Glomerular endothelial cell (primary cell): ENCODE measurements at places on chromosomes 13 and 19.

- no peak for DNase-seq
These were observed 522.1 kb downstream of the DCT start for GRCh38 chr13:93957371-93957770.

GRCh38 chr13:72788831-72789230, 6.9 kb downstream of the PIBF1 start:
- DNase-seq = no peak

DNA sequence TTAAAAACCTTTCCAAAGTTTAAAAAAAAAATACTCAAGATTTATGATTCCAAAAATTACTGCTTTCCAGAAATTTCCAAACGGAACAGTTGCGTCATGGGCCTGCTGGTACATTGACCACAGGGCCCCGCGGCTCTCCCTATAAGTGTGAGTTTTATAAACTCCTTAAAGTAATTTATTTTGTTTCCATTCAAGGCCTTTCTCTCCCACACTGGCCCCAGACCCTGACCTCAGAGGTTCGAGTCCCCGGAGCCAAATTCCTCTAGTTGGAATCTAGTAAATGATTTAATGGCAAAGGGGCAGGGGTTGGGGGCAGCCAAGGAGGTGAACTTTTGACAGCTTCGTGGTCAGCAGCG, 97.5 kb downstream of the INSR start:
- DNase-seq = no peak

DNA sequence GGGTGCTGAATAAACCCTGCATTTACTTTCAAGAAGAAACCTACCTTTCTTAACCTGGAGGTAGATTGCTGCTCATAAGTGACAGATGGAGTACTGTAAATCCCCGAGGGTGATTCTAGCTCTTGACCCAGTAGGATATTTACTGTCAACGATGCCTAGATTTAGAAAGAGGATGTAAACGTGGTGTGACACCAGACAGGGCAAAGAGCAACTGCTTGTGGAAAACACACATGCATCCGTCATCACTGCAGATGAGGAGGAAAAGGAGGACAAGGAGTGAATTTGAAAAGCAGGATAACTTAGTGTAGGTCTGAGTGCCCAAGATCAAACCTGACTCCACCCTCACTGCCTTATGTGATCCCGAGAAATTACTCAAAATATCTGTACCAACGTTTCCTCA, 9.8 kb upstream of the CLN5 start:
- DNase-seq = no peak

- DNase-seq = peak; percentile 84
These were observed 177.5 kb downstream of the DCLK1 start for GRCh38 chr13:35953537-35954206.

- DNase-seq = no peak
These were observed 692 bp downstream of the SULT2B1 start for GRCh38 chr19:48552406-48553322.

GRCh38 chr19:16946951-16947940, 58.4 kb downstream of the F2RL3 start:
- no peak for DNase-seq
